Neural progenitor cell (in vitro differentiated cells): ENCODE measurements at places on chromosomes 16 and 17. TPM values are rescaled to one million over a fixed set of nuclear protein-coding genes. Genes with fewer than 3 reads are reported as not detected.

Gene BAHCC1
- 3.4 and 26.3 TPM in 2 replicates for total RNA-seq

Gene KRTAP2-1
- not detected in 2 replicates for total RNA-seq

Gene TP53
- total RNA-seq, result 54.9 and 69.7 TPM in 2 replicates

Gene OR3A2
- total RNA-seq, result 0.15 TPM in 1 of 2 replicates, not detected in the other

Gene IL34
- not detected in 2 replicates for total RNA-seq

Gene NF1
- total RNA-seq, result 51.1 and 54.8 TPM in 2 replicates

Gene KCNH6
- total RNA-seq, result 0.03 TPM in 1 of 2 replicates, not detected in the other

Gene SGCA
- 1.5 TPM in 1 of 2 replicates, not detected in the other for total RNA-seq

Gene C17orf113
- 2.2 and 5.5 TPM in 2 replicates for total RNA-seq

Gene MARVELD3
- total RNA-seq, result 2.0 and 2.2 TPM in 2 replicates

Gene ACSM3
- 2.9 and 3.8 TPM in 2 replicates for total RNA-seq

Gene NECAB2
- total RNA-seq, result 12.6 and 18.9 TPM in 2 replicates

Gene SLC13A2
- total RNA-seq, result not detected in 2 replicates

Gene NAA38
- 8.6 and 27.4 TPM in 2 replicates for total RNA-seq

Gene MT1G
- total RNA-seq, result 2.6 TPM in 1 of 2 replicates, not detected in the other

Gene THOC6
- total RNA-seq, result 16.6 and 28.6 TPM in 2 replicates
